Suprapubic skin (tissue), 4 donors: ENCODE measurements at places on chromosomes 7 and 10. TPM values are rescaled to one million over a fixed set of nuclear protein-coding genes. Genes with fewer than 3 reads are reported as not detected.

GPC2 gene
- total RNA-seq, result 7.3 TPM

FAM25A gene
- 699 TPM for total RNA-seq

MRPS24 gene
- 111 TPM for total RNA-seq

ABCA13 gene
- total RNA-seq, result 4.7 TPM

FBXL13 gene
- total RNA-seq, result 0.73 TPM

MYL10 gene
- total RNA-seq, result not detected

DNA sequence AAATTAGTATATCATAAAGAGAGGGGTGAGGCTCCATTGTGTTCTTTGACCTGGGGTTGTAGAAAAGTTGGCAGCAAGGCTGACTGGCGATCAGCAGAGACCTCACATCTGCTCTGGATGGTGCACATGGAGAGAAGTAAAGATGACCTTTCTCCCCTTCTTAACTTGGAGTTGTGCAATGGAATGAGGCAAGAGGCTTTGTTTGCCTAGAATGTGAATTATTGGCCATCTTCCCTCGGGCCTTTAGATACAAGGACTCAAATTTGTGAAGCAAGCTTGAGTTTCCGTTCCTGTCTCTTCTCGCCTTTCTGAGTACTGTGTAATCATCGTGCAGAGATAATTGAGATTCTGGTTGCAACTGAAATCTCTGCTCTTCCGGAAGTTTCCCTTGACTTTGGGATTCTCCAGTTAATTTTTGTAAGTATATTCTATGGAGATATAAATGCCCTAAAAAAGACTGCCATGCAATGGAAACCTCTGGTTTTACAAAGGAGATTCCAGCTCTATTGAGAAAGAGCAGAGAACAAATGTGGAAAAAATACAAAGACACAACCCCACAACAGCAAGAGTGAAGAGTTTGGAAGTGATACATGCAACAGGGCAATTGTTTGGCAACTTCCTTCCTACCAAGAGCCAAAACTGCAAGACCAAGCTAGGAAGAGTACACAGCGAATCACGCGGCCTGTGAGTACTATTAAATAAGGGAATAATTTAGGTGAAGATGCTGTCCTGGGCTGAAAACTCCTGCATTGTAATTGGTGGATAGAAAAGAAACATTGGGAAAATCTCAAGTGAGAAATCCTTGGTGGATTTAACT is 542.3 kb upstream of the NRP1 start:
- no peak for DNase-seq

GRCh38 chr7:36734731-36735130 is 10.4 kb upstream of the AOAH start:
- DNase-seq, result no peak

GRCh38 chr7:140196361-140197217 is 19.8 kb upstream of the KDM7A start:
- peak; percentile 92 for DNase-seq

DNA sequence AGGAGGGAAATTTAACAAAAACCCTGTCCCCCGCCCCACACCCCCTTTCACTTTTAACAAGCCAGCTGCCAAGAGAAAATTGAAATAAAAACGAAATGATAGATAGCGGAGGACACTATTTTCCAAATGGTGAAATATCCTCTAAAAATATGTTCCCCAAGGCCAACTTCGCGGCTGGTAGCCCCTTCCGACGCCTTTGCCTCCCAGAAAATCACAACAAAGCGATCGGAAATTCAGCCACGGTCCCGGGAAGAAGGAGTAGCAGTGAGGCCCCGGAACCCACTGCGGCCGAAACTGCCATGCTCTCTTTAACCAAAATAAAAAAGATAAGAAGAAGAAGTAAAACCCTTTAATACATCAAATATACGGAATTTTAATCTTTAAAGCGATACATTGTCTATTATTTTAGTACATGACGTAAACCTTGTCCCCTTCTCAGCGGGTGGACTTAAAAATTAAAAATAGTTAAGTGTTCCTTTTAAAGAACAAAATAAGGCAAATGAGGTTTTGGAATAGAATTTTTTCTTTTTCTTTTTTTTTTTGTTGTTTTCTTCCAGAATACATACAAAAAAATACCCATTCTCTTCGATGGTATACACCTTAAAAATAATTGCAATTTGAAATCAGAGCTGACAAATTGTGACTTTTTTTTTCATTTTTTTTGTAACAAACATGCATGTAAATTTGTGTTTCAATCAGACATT is 3.9 kb downstream of the ZNF503 start:
- no peak for DNase-seq

- no peak for DNase-seq
These were observed 114.4 kb upstream of the ADARB2 start for GRCh38 chr10:1851762-1852161.

DNA sequence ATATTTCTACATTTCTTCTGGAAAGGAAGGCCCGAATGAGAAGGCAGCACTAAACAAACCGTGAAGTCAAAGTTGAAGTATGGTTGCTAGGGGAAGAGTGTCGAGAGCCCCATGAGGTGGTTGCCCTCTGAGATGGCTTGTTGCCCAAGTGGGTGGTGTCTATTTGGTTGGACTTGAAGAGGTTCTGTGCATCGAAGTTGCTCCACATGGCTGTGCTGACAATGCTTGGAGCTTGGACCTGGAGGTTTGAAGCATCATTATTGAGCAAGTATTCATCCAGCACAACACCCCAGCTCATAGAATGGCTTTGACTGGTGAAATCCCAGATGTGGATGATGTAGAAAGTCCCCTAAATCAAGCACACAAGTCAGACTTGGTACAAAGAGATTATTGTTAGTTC is 165.2 kb upstream of the CDCA7L start:
- no peak for DNase-seq

DNA sequence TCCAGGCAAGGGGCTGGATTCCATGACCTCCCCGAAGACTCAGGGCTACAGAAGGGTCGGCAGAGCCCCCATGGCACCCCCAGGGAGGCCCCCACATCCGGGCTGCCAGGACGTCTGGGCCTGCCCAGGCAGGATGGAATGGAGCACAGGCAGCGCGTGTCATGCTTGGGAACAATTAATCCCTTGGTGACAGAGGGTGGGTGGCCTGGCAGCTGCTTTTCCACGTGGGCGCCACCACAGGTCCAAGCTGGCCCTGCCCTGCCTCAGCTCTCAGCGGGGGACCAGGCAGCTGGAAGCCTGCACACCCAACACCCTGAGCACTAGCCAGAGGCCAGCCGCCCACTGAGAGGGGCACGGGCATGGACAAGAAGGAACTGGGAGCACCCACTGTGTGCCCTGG is 11.4 kb downstream of the ELN start:
- DNase-seq, result no peak

- no peak for DNase-seq
These were observed 86.6 kb upstream of the CYTH3 start for GRCh38 chr7:6359021-6359420.

DNA sequence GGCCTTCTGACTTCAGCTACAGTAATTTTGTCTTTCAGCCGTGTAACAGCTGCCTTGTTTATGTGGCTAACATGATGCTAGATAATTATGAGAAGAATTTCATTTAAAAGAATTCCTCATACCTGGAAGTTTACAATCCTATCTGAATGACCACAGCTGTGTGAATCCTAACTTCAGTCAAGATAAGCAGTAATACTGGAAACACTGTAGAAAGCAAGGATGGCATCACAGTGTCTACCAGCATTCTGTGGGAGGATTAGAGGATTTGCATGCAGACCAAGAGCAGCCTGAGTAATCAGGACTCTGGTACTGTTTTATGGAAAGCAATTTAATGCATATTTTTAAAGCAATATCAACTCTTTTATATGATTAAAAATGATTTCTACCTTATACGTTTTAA is 282.4 kb downstream of the EXOC4 start:
- DNase-seq, result no peak

- no peak for DNase-seq
These were observed 90.1 kb upstream of the PIK3CG start for GRCh38 chr7:106774768-106775551.

- no peak for DNase-seq
These were observed 28.6 kb upstream of the VCL start for GRCh38 chr10:73969224-73969841.

DNA sequence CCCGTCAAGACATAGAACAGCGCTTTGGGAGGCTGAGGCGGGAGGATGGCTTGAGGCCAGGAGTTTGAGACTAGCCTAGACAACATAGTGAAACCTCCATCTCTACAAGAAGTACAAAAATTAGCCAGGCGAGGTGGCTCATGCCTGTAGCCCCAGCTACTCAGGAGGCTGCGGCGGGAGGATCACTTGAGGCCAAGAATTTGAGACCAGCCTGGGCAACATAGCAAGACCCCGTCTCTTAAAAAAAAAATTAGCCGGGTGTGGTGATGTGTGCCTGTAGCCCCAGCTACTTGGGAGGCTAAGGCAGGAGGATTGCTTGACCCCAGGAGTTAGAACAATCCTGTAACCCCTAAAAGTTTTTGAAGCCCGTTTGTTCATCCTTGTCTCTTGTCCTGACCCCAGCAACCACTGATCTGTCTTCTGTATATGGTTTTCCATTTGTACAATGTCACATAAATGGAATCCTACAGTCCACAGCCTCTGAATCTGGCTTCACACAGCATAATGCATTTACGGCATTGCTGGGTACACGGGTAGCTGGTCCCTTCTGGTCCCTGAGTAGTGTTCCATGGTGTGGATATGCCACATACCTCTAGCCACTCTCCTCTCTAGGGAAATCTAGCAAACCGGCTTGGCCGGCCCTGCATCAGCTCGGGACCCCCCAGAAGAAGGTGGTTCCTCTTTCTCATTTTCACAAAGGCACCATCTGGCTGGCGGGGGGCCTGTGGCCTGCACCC is 8.4 kb downstream of the GTF2IRD1 start:
- no peak for DNase-seq

- no peak for DNase-seq
These were observed 123.4 kb downstream of the MAD1L1 start for GRCh38 chr7:2109251-2109872.

DNA sequence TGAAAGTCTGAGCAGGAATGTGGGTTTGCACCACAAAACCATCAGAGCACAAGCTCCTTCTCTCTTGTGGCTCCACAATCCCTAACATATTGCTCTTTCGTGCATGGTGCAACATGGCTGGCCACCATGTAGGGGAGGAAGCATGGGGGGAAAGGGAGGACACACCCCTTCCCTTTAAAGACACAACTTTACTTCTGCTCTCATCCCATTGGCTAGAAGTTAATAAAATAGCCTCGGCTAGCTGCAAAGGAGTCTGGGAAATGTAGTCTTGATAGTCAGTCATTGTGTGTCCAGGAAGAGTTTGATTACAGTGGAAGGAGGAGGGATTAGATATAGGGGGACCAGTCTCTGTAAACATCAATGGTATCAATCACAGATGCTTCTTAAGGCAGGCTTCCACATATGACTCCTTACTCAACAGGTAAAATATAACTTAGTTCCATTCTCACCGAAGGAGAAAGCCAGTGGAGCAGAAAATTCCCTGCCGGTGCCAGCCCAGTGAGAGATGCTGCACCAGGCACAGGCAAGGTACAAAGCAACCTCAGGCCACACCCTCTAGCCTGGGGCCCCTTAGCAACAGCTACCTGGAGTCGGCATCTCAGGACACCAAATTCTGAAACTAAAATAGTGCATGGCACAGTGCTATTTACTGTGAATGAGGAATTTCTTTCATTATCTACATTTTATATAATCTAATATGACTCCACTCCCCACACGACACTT is 124.7 kb upstream of the CTBP2 start:
- DNase-seq, result no peak
